GOT3 (cell line): ENCODE measurements at places on chromosomes 11 and 22.

GRCh38 chr11:130526846-130527245 is 78.4 kb downstream of the ADAMTS15 start:
- DNase-seq, result no peak

DNA sequence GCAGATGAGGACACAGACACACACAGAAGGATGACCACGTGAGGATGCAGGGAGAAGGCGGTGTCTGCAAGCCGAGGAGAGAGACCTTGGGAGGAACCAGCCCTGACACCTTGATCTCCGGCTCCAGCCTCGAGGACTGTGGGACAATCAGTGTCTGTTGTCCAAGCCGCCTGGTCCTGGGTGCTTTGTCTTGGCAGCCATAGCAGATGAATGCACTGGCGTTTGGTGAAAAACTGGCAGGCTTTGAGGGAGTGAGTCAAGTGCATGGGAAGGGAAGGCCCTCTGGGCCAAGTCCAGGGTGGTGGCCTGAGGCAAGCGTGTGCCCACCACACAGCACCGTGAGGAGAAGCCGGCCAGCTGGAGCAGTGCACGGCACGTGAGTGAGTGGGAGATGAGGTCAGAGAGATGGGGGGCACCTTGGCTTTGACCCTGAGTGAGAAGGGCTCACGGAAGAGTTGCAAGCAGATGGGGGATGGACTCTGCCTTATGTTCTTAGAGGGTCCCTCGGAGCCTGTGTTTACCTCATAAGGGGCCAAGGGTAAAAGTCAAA is 12.4 kb upstream of the BRSK2 start:
- DNase-seq, result no peak

DNA sequence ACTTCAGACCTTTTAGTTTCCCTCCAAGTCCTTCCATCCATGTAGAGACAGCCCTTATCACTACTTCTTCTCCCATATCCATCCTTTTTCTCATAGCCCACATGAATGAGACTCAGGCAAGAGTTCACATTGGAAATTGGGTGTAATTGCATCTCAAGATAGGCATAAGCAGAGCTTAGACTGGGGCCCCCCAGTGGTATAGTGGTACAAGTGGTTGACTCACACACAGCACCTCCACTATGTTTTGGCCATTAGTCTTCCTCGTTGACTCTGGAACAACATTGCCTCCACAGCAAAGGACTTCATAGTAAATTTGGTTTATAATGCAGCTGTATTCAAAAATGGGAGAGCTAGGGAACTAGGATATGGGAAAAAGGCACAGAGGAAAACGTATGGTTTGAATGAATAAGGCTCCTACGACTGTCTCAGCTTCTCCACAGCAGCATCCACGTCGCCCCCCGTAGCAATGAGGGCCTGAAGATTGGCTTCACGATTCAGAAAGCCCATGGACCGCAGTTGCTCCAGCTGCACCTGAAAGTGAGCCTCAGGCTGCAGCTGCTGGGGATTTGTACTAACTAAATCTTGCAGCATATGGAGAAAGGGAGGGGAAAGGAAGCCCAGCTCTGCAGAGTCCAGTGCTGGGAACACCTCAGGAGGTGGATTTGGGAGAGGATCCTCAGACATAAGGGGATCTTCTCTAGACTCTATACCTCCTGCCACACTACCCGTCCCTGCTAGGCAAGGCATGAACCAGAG is 2.4 kb downstream of the UBQLN3 start:
- DNase-seq, result no peak

DNA sequence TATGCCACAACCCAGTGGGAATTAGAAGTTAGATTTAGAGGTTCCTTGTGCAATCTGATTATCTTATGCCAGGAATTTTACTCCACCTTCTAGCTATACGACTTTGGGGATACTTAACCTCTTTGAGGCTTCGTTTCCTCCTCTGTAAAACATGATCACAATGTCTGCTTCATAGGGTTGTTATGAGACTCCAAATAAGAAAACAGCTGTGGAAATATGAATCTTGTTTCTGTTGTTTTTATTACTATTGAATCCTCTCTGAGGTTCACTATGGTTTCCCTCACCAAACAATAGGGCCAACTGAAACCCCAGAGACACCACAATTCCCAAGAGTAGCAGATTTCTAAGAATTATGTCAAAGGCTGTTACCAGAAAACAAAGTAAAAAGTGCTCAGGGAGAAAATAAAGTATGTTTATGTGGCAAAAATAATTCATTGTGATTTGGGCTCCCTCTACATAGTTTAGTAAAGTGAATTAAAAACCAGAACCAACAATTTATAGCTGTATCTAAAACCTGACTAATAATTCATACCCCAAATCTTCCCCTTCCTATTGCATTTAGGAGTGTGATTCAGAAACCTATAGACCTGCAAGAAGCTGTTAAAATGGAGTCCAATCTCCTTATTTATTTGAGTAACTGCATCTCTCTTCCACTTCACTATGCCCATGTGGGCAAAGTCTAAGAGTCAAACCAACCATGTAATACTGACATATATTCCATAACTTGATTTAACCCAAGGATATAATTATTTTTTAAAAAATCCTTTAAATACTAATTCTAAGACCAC is 38.4 kb downstream of the AMBRA1 start:
- DNase-seq, result no peak

GRCh38 chr22:44261164-44261860 is 51.4 kb downstream of the SHISAL1 start:
- no peak for DNase-seq

GRCh38 chr22:17190702-17191101 is 28.5 kb downstream of the ADA2 start:
- no peak for DNase-seq

GRCh38 chr22:31520051-31520450 is 23.7 kb downstream of the SFI1 start:
- DNase-seq, result no peak

DNA sequence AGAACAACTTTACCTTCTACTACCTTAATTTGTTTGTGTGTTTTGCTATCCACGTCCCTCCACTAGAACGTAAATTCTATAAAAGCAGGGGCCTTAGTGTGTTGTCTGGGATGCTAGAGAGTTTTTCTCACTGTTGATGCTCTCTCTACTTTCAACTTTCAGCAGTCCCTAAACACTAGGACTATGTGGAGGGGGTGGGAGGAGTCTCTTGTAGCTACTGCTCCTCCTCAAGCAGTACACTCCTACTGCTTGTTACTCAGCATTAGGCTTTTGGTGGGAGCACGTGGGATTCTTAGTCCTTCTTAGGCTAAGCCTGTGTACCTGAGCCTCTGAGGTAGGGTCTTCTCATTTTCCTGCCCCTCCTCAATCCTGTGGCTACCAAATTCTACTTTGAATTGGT is 56.3 kb downstream of the ARHGAP20 start:
- DNase-seq, result no peak

- DNase-seq, result no peak
These were observed 43.4 kb downstream of the PARVG start for GRCh38 chr22:44224166-44224565.

DNA sequence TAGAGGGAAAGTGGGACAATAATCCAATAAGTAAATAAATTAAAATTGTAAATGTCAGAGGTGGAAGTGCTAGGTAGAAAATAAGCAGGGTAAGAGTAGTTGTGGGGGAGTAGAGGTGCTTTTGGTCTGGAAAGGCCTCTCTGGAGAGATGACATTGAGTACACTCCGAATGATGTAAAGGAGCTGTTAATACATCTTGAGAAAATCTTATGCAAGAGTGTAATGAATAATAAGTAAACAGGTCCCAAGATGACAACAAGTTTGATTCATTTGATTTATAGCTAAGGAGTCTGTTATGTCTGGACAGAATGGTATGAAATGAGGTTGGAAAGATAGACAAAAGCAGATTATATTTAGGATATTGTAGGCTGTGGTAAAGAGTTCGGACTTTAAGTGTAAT is 87.5 kb downstream of the TMEM135 start:
- no peak for DNase-seq

DNA sequence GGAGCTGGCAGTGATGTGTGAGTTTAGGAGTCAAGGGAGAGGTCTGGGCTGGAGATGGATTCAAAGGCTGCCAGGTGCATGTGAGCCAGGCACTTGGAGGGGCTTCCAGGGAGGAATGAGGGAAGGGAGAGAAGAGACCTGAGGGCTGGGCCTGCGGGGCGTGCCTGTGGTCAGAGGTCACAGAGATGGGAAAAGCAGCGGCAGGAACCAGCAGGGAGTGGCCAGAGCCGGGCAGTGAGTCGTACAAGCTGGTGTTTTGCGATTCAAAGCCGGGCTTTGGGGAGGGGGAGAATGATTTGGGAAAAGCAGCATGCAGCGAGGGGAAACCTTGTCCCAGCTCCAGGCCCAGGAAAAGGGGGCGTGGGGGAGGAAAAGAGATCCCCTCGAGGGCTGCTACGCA is 96.9 kb upstream of the RTL6 start:
- no peak for DNase-seq

DNA sequence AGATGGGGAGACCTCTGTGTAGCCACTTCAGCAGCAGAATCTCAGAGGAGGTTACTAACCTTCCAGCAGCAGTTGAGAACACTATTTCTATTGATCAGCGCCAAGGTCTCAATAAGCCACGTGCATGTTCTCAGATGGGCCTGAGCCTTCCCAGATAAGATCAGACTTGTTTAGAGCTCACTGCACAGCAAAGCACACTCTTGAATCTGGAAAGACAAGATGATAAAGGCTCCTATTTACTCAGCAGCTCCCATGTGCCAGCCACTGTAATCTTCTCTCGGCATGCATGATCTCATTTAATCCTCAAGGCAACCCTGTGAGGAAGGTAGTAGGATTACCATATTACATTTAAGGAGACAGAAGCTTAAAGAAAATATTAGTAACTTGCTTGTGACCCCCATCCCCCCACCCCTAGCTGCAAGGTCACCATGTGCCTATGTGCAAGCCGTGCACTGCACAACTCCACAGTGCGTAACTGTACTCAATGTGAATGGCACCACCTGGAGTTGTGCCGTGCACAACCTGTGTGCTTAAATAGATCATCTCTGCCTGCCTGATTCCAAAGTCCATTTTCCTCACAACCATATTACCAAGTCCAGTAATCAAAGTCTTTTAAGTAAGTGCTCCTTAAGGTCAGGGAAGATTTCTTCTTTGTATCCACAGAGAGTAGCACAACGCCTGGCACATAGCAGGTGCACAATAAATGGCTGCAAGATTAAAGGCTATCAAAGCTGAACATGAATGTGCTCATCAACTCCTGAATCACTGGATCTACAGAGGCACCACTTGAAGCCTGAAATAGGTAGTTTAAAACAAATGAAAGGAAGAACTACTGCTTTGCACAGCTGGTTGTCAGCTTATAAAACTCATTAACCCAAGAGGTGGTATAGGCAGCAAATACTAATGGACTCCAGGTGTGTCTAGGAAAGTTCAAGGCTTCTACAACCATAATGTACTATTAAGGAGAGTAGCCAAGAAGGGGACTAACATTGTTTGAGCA is 293.8 kb downstream of the BUD13 start:
- no peak for DNase-seq

GRCh38 chr11:87265132-87265531 is 227.4 kb downstream of the TMEM135 start:
- no peak for DNase-seq

DNA sequence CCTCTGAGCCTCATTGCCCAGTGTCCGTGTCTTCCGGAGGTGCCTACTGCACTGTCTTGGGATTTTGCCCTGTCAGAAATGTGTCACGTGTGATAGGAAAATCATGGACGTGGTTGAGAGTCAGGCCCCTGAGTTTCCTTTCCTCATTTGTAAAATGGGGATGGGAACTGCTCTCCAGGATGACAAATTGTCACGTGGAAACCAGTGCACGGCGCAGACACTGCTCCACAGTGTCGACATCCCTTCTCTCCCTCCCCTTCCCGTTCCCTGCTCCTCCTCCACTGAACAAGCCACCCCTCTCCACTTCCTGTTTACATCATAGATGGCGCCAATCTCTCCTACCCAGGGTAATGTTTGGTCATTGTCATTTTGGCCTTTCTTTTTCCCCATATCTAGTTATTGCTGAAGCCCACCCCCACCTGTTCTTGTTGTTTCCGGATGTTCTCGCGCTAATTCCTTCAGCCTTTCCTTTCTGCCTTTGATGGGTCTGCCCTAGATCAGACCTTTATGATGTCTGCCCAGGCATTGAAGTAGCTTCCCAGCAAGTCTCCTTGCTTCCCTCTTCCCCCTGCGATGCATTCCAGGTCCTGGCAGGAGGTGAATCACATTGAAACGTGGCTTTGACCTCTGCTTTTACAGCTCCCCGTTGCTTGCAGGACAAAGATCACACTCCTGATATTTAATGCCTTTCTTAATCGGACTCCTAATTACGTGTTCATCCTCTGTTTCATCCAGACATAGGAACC is 91.8 kb downstream of the TBC1D22A start:
- DNase-seq, result no peak

- DNase-seq, result no peak
These were observed 13.1 kb upstream of the YAP1 start for GRCh38 chr11:102097186-102097585.

DNA sequence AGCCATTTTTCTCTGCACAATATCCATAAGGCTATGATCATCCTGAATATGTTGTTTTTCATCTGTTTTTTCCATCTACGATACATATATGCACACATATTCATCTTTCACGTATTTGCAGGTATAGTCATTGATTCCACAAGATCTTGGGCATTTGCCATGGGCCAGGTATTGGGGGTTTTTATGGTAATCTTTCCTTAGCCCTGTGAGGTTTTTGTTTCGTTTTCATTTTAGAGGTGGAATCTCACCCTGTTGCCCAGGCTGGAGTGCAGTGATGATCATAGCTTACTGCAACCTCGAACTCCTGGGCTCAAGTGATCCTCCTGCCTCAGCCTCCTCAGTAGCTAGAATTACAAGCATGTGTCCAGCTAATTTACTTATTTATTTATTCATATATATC is 20.0 kb downstream of the CD6 start:
- no peak for DNase-seq

DNA sequence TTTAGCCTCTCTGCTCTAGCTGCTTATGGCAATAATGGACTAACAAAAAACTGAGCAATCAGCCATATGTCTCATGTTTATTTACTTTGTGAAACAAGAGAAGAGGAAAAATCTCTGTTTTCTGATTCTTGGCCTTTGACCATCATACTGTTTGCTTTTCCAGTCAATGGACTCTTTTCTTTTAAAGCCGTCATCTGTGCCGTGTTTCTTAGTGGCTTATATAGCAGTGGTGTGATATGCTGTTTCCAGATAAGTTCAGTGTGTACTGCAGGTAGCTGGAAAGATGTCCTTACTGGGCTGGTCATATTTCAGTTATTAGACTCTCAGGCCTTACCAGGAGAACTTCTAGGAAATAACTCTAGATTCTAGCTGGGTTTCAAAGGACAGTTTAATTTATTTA is 33.6 kb upstream of the TECTA start:
- no peak for DNase-seq

DNA sequence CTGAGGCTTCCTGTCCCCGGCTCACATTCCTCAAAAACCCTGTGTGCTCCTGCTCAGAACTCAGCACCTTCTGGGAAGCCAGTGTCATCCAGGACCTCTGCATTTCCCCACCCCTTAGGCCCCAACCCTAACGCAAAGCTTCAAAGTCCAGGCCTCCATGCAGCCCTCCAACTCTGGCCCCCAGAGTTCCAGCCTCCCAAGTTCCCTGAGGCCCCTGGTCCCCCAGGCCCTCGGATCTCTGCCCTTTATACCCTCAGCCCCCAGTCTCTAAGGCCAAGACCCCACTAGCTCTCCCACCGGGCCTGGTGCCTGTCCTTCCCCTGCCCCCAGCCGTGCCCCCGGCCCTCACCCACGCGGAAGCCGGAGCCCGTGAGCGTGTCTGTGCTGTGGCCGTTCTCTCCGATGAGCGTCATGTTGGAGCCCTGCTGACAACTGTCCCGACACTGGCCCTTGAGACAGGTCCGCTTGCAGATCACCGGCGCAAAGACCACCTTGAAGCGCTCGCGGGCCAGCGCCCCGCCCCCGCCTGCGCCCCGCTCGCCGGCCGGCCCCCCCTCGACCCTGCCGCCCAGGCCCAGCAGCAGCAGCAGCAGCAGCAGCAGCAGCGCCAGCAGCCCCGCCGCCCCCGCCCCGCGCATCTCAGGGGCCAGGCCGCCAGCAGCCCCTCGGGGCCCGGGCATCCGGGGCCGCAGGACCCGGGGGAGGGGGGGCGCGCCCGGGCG is 718 bp downstream of the LTBP3 start:
- no peak for DNase-seq
